ENCODE measurements at places on chromosomes 3 and 15.
A peak's percentile ranks its signal among the peaks of the same experiment; 100 is the strongest.

GRCh38 chr15:28101201-28101600 lies 2.1 kb upstream of the OCA2 start:
- no peak for DNase-seq

DNA sequence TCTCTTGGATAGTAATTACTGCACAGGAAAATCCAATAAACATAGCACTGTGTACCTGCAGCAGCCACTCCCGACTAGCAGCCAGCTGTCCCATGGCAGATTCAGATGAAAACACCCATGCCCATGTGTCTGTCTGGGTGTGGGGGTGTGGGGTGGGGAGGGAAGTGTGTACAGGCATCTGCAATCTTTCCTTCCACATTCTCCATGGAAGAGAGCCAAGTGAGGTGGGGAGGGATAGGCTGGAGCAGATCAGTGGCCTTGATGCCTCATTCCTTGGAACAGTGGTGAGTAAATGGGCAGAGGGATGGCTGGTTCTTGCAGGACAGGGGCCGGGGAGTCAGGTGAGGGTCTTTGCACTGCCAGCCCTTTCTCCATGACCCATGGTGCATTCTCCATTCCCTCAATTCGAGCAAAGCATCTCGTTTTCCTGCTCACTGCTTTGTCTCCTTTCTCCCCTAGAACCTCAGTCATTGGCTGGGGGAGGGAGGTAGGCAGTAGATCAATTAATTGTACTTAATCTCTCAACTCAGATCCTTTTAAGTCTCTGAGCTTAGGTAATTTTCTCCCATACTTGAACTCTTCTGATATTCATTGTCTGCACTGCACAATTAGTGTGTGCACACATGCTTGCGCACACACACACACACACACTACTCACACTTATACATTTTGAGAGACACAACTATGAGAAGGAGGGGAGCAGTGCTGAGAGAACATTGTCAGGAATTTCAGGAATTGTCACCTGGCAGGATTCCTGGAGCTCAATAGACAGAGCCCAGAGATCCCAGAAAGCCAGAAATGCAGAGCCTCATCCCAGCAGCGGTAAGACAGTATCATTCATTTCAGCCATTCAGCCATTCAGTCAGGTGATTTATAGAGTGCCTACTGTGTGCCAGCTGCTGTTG lies 31.9 kb downstream of the PDIA5 start:
- DNase-seq, result no peak

DNA sequence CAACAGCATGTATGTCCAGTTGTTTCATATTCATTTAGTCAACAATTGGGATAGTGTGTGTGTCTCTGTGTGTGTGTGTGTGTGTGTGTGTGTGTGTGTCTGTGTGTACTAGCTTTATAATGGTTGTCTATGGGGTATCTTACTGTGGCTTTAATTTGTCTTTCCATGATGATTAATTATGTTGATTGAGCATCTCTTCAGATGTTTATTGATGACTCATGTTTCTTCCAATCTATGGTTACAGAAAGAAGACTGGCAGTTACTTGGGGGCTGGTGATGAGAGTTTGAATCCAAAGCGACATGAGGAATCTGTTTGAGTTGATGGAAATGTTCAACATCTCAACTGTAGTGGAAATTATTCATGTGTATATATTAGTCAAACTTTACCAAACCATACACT lies 440.1 kb downstream of the ZNF385D start:
- DNase-seq, result no peak

- DNase-seq, result no peak
Observed at GRCh38 chr3:115148142-115148790, 1.2 kb upstream of the ZBTB20 start.

DNA sequence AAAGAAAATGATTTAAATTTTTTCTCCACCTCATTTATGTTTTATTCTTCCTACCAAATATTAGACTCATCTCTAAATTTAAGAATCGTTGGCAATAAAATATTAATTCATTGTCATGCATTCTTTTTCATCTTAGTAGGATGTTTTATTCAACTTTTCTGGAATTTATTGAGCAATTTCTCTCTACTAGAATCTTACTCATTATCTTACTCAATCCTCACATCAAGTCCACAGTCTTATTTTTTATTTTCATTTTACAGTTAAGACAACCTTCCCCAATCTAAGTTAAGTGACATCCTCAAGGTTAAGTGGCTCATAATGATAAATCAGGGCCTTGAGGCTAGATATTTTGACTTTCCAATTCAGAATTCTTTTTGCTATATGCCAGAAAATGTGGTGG lies 15.9 kb upstream of the ALDH1A2 start:
- DNase-seq, result peak; percentile 11

- no peak for DNase-seq
Observed at GRCh38 chr15:89444241-89445225, 51.9 kb downstream of the RHCG start.

- no peak for DNase-seq
Observed at GRCh38 chr15:90286678-90287077, 21.2 kb downstream of the NGRN start.

DNA sequence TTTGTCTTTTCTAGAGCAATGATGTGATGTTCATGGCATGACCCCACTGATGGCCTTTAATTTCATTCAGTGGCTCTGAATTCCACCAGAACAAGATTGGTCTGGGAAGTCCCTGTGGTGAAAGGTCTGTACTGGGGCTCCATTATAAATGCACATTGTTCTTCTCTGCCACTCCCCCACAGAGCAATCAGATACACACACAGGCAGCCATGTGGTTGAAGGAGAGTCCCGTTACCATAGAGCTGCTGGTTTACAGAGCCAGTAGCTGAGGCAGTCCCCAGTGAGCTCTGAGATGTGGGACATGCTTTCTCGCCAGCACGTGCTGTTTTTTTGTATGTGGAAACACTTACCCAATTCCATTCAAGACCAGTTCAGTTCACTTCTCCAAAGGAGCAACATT lies 172.7 kb upstream of the TRIM42 start:
- no peak for DNase-seq

DNA sequence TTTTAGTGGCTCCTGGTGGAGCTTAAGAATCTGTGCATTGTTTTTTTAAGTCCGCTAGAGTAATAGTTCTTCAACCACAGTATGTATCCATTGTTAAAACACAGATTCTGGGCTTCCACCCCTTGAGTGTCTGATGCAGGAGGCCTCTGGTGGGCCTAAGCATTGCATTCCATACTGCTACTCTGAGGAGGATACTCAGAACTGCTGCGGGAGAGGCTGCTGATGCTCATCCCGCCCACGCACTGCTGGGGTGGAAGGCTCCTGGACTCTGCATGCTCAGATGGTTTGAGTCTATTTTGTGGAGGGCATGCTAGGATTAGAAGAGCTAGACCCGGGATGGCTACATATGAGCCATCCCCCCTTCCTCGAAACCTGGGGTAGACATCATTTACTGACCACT lies 74.4 kb downstream of the THSD4 start:
- no peak for DNase-seq

GRCh38 chr3:111980716-111981456 lies 2.1 kb downstream of the ABHD10 start:
- DNase-seq, result no peak

DNA sequence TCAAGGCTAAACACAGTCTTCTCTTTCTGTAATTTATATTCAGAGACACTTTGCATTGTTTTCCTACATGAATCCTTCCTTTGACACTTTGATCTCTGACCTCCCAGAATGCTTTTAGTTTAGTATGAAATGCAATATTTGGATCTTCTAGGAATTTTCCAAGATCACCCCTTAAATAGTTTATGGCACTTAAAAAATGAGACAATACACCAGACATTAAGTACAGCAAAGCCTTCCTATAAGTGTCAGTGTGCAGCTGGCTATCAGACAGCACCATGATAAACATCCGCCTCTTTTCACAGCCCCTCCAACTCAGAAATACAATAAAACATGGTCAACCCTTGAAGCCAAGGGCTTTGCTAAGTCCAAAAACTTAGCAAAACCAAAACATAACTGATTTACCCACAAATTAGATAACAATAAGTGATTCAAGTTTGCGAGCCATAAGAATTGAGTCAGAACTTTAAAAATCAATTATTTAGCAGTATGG lies 304.4 kb upstream of the LRRFIP2 start:
- no peak for DNase-seq

- no peak for DNase-seq
Observed at GRCh38 chr15:72934921-72935320, 117.3 kb upstream of the NEO1 start.

- no peak for DNase-seq
Observed at GRCh38 chr3:76500746-76501275, 539.1 kb upstream of the ROBO2 start.

GRCh38 chr3:97827741-97828471 lies 6.1 kb downstream of the CRYBG3 start:
- DNase-seq, result no peak

- DNase-seq, result peak; percentile 15
Observed at GRCh38 chr3:125585595-125586223, 9.6 kb downstream of the OSBPL11 start.

GRCh38 chr15:74891469-74891868 lies 1.6 kb downstream of the MPI start:
- DNase-seq, result no peak

- no peak for DNase-seq
Observed at GRCh38 chr3:107598926-107599771, 76.4 kb downstream of the BBX start.

DNA sequence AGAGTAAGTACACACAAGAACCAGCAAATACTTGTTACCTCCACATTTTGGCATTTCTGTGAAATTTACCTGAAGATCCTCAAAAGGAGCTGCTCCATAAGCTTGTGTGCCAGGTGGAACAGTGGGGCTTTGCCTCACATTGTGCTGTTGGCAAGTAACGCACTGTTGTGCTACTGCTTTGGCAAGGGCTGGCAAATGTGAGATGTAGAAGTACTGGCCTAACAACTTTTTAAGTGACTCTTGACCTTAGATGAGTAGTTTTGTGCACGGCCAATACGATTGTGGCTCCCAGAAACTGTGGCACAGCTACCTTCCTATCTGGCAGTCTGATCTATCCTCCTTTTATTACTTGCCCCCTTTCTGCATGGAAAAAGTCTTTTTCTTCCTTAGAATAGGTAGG lies 337.0 kb downstream of the KCNH8 start:
- DNase-seq, result no peak

DNA sequence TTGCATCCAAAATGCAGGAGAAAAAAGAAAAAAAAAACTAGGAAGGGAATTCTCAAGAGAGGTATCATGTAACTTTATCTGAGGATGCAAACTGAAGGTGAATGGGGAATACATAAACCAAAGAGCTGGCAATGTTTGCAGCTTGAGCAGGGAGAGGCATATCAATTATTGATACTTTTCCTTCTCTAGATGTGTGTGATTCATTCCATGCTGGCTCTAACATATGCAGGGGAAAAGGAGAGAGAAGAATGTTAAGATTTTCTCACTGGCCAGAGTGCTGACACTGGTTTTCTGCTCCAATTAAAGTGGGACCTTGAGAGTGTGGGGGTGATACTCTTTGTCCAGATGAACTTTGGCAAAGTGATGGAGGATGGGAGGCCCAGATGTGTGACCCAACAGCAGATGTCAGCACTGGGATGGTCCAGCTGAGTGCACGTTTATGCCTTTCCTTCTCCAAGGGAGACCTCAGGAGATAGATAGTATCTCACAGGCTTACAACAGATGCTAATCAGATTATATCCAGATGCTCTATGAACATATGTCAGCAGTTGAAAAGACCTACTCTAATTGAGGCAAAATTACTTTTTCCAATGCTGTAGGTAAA lies 50.0 kb upstream of the PSMD6 start:
- DNase-seq, result peak; percentile 26

- no peak for DNase-seq
Observed at GRCh38 chr3:120928991-120929390, 21.0 kb downstream of the STXBP5L start.

- DNase-seq, result no peak
Observed at GRCh38 chr3:34212656-34213055, 414.2 kb downstream of the PDCD6IP start.

- DNase-seq, result no peak
Observed at GRCh38 chr3:128052595-128053351, 536 bp downstream of the SEC61A1 start.

DNA sequence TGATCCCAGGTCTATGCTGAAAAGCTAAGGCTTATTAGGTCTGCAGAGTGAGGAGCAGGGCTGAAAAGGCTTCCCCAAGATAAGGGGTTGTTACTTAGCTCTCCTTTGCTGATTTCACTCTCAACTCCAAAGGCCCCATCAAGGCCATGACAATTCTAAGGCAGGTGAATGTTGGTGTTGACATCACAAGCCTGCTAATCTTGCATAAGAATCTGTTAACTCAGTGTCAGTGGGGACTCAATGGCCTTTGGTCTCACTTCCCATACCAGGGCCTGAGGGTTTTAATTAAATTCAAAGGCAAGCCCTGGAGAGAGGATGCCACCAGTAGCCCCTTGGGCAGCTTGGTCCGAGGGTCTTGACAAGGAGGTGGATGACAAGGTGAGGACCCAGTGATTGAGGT lies 9.4 kb upstream of the ALAS1 start:
- no peak for DNase-seq

DNA sequence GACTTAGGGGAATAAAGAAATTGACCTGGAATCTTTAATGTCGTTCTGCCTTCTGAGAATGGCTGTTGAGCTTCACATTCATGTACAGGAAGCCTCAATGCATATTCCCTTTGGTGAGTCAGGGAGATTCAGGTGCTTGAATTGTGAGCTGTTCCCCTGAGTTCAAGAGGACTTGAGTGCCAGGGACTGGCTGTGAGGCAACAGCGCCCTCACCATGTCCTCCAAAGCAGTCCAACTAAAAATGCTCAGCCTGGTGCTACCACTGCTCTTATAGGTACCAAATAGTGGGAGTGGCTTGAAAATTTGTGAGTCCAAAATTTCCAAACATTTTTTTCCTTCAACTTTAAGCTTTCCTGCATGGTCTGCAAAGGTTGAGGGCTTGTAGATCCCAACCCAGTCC lies 54.1 kb downstream of the LEO1 start:
- no peak for DNase-seq

- no peak for DNase-seq
Observed at GRCh38 chr3:154898916-154899315, 181.2 kb upstream of the MME start.

All from BJ (cell line).